Activated CD8-positive, alpha-beta T cell treated with anti-CD3 and anti-CD28 coated beads, Interleukin-2, amount 10 ng/mL, durations not matched to agents 7 days and 5 days (primary cell): ENCODE measurements at places on chromosomes 4 and X. TPM values are rescaled to one million over a fixed set of nuclear protein-coding genes. Genes with fewer than 3 reads are reported as not detected.
A peak's percentile ranks its signal among the peaks of the same experiment; 100 is the strongest.

- no peak for DNase-seq
Observed at GRCh38 chr4:113641025-113641431, 120.5 kb downstream of the CAMK2D start.

GRCh38 chrX:28997706-28998463 is 410.6 kb downstream of the IL1RAPL1 start:
- no peak for DNase-seq

DNA sequence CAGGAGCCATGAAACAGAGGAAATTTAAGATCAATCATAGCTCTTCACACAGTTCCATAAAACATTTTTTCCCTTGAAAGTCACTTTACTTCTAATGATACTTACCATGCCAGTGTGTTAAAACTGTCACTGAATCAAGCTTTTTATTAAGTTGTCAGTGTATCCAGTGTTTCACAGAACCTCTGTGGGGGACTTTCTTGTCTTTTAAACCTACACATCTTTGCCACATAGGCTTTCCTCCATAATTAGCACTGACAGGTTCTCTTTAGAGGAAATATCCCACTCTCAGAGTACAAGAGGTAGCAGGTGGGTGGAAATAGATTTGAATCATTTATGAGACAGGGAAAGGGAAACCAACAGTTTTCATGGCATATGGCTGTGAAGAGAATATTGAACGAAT is 25.8 kb upstream of the DYNLT3 start:
- no peak for DNase-seq

DNA sequence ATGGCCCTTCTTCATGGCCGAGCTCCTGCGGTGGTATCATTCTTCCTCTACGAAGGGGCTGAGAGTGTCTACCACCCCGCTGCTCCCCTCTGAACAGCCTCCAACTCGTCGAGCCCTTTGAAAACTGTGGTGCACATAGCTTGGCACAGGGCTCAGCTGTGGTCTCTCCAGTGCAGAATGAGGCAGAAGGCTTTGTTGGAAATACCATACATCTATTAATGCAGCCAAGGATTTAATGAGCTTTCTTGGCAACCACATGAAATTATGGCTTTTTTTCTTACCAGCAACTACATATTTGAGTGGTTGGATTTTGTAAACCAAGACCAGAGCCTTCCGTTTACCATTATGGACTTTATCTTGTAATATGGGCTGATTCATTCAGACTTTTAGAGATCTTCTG is 61.7 kb upstream of the CBR4 start:
- DNase-seq: no peak

DNA sequence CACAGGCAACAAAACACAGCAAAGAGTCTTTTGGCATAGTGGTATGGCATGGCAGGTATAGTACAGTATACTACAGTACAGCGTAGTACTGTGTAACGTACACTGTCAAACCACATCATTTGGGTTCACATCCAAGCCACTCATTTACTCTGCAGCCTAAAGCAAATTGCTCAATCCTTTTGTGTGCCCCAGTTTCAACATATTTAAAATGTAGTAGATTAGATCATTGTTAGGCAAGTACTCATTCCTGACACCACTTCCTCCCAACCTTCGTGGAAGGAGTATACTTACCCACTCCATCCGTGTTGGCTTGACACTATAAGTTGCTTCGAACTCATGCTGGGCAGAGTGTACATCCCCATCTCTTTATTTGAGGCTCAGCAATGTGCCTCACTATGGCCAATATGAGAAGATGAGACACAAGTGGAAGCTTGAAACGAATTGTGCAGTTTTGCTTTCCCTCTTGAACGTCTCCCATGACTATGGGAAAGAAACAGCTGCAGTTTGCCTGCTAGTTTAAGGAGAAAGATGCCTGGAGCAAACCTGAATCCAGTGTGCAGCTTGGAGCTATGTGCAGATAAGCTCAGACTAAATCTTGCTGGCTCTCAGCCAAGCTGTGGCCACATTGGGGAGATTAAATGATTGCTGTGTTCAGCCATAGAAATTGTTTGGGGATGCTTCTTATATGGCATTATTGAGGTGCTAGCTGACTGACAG is 85.7 kb upstream of the TBL1X start:
- no peak for DNase-seq

DNA sequence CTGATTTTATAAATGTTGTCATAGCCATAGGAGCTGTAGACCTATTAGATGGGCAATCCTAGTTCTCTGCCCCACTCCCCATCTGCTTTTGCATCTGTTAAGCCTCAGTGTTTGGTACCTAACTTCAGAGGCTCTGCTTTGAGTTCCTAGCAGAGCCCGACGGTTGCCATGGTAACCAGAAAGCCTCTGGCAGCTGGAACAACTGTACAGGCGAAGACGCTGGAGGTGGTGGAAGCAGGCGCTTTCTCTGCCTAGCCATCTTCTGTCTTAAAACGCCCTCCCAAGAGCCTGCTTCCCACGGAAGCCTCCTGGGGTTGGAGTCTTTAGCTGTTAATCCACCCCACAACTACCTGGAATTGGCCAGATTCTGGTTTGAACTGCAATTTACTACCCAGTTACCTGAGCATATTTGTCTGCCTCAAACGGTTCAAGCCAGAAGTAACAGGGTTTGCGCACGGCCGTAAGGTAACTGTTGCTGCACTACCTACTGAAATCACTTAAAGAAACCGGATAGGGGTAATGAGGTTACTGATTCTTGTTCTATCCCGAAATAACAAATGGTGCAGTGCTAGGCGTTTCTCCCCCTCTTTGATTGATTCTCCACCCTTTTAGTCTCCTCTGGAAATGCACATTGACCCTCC is 1.0 kb upstream of the GABRG1 start:
- no peak for DNase-seq

DNA sequence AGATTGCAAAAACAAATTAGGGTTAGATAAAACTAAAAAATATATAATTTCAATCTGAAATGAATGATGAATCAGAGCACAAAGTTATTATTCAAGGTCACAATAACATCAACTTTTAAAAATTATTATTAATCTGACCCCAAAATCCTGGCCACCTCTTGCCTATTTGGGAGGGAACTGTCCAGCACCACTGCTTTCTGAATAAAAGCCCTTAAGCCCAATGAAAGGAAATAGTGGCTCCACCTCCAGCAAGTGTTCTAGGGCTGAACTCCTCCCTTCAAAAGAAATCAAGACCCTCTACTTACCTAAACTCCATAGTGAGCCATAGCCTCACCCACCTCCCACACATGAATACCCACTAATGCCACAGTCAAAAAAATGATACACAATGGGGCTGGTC is 208.2 kb downstream of the PARM1 start:
- no peak for DNase-seq

- DNase-seq: no peak
Observed at GRCh38 chr4:170420255-170420693, 330.5 kb upstream of the AADAT start.

DNA sequence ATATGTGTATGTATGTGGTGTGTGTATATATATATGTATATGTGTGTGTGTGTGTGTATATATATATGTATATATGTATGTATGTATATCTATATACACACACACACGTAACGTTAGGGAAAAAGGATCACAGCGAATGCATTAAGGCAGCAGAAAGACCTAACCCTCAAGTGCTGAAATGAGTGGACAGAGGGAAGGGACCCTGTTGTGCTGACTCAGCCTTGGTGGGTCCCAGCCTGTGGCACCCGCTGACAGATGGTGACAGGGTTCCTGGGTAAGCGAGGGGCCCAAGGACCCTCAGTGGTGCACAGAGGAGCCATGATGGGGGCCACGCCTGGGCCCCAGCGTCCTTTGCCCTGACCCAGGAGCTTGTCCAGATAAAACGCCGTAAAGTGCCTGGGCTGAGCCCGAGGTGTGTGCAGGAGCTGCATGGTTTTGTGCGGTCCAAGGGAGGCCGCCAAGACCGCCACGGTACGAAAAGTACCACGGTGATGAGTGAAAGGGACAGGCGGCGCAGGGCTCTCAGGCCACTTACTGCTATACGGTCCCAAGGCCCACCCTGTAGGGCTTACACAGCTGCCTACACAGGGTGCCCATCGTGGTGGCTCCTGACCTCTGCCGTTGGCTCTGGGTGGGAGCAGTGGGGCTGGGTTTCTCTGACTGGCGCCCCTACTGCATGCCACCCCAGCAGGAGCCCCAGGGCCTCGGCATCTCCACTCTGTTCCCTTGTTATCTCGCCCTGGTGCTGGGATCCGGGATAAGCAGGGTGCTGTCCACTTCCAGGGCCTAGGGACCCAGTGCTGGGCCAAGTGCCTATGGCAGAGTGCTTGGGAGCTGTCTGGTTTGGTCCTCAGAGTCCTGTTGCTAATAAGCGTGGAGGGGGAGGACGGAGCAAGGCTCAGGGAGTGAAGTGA is 10.0 kb downstream of the SH3BP2 start:
- no peak for DNase-seq

GRCh38 chr4:76764251-76764650 is 133.7 kb downstream of the SOWAHB start:
- DNase-seq: no peak

DNA sequence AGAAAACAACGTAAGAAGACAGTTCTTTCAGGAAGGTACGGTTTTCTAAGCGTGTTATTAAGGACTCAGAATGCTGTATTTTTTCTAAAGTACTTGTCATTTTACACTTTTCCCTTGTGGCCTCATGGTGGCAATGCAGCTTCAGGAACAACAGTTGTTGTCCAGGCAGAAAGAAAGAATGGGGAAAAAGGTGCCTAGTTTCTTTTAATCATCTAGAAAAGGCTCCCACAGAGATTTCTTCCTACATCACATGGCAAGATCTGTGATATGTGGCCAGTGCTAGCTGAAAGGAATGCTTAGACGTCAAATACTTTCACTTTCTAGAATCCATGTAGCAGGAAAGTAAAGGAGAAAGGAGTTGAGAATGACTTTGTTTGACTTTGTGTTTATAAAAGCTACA is 49.0 kb upstream of the TRAM1L1 start:
- no peak for DNase-seq

GRCh38 chr4:138178566-138178965 is 63.6 kb downstream of the SLC7A11 start:
- DNase-seq: no peak

DNA sequence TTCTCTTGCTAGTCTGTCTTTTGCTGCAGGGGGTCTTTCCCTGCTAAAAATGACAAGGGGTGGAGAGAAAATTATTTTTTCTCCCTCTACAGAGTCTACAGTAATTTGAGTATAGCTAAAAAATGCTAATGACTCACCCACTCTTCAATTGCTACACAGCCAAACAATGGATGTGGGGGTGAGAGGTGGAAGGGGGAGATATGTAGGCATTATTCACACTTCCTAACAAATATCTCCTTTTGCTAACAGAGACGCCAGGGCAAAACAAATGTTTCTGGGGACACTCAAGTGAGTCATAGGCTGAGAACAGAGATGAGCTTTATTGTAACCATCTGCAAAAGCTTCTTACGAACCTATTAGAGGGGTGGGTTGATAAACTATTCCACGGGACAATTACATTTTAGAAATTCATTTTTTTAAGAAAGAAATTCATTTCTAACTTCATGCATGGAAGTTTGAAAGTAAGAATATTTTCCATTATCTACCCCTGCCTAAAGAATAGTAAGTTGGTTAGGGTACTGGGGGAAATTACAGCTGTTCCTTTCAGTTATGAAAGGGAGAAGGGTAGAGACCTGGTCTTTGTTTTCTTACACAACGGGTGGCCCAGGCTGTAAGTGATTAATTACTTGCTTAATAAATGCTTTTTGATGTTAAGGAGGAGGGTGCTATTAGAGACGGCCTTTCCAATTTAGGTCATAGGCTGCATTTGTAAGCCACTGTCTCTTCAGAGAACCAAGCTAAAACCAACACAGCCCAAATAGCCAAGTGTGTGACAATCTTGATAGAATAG is 12.8 kb downstream of the SCD5 start:
- DNase-seq: no peak

GRCh38 chr4:86955888-86956451 is 21.2 kb downstream of the AFF1 start:
- DNase-seq: no peak

- DNase-seq: no peak
Observed at GRCh38 chr4:15500701-15501100, 31.0 kb downstream of the CC2D2A start.

DNA sequence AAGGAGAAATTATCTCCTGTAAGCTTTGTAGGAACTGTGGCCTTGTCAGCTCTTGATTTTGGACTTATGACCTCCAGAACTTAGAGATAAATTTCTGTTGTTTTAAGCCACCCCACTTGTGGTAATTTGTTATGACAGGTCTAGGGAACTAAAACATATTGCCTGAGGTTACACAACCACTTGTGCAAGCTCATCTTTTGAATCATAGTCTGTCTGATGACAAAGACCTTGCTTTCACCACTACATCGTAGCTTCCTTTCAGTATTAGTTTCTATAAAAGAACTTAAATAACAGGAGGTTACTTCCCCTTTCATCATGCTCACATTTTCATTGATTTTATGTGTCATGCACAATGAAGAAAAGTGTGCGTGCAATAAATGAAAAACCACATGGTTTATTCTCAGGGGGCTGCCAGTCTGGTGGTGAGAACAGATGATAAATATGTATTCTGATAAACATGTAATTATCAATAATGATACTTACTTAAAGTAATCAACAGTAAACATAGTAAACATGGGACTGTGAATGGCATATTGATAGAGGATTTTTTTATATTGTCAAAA is 690.0 kb upstream of the HS3ST1 start:
- no peak for DNase-seq

DNA sequence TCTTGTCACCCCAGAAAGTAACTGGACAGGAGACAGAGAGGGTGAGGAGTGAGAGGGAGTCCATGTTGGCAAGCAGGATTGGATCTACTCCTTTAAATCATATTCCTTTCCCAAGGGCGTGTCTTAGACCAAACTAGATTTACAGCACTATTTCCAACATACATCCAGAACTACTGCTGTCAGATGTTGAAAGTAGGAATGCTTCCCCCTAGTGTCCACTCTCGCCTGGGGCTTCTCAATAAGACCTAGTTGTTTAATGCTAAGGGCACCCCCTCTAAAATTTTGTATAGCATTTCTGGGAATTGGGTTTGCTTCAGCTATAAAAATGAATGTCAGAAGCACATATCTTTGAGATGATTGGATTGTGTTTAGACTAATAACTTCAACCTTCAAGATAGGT is 13.3 kb downstream of the OFD1 start:
- peak; percentile 38 for DNase-seq

DNA sequence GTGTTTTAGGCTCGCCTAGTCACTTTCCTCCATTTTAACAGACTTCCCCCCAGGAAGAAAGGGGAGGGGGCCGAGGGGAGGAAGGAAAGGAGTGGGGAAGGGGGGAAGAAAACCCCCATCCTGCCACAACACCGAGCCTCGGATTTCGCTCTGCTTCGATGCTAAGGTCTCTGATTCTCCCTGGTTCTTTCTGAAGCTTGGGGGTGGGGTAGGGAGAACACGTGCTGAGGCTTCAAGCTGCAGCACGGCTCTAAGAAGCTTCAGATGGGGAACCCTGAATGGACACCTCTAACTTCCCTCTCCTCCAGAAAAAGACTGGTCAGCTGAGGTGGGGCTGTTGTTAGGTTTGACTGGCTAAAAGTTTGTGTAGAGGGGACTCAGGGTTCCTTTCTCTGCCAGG is 61.8 kb downstream of the RHOH start:
- no peak for DNase-seq

Gene IGFBP7
- total RNA-seq: not detected

Gene DKK2
- total RNA-seq: not detected

Gene BEX2
- total RNA-seq: 4.9 TPM

Gene CENPVL1
- total RNA-seq: not detected

Gene PABPC5
- not detected for total RNA-seq

Gene GPR34
- 1.3 TPM for total RNA-seq

Gene TBX22
- not detected for total RNA-seq
